ENCODE measurements at places on chromosomes 13 and 19.

DNA sequence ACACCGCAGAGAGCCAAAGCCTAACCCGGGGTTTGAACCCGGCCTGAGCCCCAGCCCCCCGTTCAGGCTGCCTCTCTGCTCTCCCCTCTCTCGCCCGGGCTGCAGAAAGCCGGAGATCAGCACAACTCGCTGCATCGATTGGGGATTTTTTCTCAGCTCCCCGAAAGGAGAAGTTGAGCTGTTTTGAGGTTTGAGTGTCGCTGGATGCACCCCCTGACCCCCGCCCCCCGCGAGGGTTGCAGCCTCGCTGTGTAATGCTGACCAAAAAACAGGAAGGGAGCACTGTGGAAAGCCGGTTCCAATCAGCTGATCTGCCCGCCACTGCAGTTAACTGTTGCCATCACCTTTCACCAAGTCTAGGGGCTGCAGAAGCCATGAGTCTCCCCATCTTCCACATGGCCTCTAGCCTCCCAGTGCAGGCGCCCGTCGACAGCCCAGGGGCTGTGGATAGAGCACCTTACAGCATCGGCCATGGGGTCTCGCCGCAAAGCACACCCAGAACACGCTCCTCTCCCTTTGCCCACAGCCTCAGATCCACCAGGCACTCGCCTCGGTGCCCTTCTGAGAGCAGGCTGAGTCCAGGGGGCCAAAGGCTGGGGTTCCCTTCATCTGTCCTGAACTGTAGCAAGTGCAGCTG, 34.5 kb downstream of the MYO9B start:
- peak; percentile 59 for DNase-seq

DNA sequence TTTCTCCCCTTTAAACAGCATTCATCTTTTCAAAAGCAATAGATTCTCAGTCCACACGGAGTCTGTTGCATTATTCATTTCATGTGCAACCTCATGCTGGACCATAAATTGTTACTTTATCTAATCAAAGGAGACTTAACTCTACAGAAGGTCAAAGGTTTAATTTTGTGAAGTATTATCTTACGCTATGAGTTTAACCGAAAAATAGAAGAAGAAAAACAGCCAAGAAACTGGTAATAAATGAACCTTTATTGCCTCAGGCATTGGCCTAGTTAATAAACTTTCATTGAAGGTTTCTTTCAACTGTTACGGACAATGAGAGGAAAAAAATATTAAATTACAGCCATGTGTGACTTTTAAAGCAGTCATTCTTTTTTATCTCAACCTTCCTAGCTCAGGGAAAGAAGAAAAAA, 223.6 kb downstream of the DACH1 start:
- DNase-seq, result no peak

DNA sequence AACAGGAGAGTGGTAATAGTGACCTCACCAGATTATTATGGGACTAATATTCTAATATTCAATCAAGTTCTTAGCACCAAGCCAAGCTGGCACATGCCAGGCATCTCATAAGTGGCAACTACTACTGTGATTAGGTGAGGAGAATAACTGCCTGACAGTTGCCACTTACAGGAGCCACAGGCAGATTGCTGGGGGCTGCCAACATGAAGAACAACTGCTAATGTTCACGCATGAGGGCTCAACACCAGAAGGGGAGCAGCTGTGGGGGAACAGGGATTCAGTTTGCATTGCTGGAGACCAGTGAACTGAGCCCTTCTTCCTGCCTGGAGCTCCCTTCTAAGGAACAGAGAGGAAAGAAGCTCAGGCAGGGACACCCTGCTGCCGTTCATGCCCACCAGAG, 504.5 kb downstream of the FOXO1 start:
- DNase-seq, result no peak

DNA sequence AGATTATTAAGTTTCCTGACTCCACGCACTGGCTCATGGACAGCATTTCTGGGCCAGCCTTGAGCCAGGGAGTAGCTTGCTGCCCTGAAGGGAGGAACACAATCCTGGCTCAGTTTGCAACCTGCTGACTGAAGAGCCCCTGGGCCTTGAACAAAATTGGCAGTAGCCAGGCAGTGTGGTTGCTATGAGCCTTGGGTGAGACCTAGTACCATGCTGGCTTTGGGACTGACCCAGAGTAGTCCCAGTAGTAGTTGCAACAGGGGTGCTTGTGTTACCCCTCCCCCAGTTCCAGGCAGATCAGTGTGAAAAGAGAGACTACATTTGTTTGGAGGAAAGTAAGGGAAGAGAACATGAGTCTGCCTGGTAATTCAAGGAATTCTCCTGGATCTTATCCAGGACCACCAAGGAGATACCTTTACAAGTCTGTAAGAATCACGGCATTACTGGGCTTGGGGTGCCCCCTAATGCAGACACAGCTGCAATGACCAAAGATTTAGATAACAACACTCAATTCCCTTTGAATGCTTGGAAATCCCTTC, 22.0 kb downstream of the ITGBL1 start:
- DNase-seq, result no peak

DNA sequence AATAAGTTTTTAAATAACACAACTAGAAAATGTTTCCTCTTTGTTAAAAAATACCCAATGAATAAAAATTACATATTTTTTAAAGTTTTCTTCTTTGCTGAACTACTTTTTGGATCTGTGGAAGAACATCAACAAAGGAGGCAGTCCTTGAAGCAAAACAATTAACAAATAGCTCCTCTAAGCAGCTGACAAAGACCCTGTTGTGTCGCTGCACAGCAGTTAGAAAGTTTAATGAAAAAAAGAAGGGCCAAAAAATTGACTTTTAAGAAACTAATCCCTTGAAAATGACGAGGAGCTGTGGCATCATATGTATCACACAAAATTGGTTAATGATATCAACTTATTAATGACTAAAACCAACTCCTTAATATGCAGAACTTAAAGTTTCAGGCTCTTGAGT, 72.1 kb downstream of the SLITRK1 start:
- DNase-seq, result no peak

DNA sequence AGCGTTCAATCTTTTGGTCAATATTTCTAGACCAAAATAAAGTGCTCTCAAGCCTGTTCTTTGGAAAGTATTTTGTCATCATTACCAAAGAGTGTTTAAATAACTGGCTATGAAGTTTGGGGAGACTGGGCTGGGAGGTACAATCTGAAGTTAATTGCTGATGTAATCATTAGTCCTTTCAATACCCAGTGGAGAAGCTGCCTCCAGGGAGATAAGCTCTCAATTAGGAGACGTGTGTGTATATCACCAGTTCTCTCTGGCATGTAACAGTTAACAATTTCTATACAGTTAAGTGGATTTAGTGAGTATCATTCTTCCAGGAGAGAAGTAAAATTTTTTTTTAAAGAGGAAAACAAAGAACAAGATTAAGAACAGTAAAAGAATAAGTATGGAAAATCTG, 1.4 kb downstream of the COL4A1 start:
- no peak for DNase-seq

All from GM19239 (cell line).